ENCODE measurements at places on chromosomes 11 and 22. TPM values are rescaled to one million over a fixed set of nuclear protein-coding genes. Genes with fewer than 3 reads are reported as not detected.

GRCh38 chr22:34687116-34687515, 378.8 kb upstream of the ISX start:
- H3K27ac ChIP-seq: no peak overlapping the region
- no peak for DNase-seq
- no peaks in the 10 kb centered on the region for H3K4me1 ChIP-seq
- H3K4me3 ChIP-seq: no peak overlapping the region
- no peaks in the 10 kb centered on the region for H3K27me3 ChIP-seq

DNA sequence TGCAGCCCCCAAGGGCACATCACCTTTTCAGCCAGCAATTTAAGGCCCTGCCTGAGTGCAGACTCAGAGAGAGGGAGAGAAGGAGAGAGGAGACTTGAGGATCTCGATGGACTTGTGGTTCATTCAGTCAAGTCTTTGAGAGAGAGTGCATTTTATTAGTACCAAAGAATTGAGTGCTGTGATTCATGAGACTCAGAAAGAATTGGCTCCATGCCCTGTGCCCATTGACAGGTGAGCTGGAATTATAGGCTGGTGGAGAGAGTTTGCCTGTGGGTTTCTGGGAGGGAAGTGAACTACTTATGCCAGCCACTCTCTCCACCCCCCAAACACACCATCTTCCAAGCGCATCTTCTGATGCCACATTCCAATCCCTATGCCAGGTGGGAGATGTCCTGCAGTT, 236.8 kb downstream of the MN1 start:
- no peak for DNase-seq
- no peaks in the 10 kb centered on the region for H3K36me3 ChIP-seq

The HSPB2 gene
- not detected for total RNA-seq

DNA sequence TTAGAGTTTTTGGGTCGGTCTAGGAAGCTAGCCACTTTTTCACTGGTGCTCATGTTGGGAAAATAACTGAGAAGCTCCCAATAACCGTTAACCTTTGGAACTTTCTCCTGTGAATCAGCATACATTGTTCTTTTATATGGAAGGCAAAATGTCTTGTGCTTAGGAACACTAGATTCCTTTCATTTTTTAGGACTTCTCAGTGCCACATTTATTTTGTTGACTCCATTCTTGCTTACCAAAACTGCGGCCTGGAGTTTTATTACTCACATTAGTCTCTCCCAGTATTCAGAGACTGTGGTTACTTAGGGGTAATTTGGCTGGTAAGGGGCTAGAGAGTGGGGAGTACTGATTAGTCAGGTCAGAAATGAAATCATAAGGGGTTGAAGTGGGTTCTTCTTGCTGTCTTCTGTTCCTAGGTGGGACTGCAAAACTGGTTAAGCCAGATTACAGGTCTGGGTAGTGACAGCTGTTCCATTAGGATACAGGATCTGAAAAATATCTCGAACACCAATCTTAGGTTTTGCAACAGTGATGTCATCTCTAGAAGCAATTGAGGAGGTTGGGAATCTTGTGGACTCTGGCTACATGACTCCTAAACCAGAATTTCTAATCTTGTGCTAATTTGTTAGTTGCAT, 631.4 kb upstream of the LUZP2 start:
- no peaks in the 10 kb centered on the region for H3K36me3 ChIP-seq
- no peak for DNase-seq
- no peaks in the 10 kb centered on the region for H3K27me3 ChIP-seq

The ROBO3 gene
- total RNA-seq: 23.8 TPM

The RASD2 gene
- 0.64 TPM for total RNA-seq

The CCDC116 gene
- 0.43 TPM for total RNA-seq

DNA sequence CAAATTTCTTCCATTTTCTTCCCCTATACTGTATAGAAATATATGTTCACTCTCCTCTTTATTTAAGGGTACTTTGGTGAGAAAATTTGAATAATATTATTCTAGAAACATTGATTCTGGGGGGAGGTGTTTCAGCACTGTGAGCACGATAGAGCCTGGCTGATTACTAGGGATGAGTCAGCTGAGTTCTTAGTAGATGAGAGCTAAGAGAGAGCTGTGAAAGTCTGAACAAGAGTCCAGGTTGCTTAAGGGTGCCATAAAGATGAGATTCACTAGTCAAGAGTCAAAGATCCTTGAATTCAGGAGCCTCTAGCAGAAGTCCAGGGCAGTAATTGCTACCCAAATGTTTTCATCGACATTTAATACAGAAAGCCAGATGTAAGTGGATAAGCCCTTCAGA, 756.6 kb upstream of the API5 start:
- DNase-seq: no peak
- no peaks in the 10 kb centered on the region for H3K27me3 ChIP-seq
- no peak overlapping the region for H3K4me3 ChIP-seq
- H3K4me1 ChIP-seq: no peaks in the 10 kb centered on the region
- no peaks in the 10 kb centered on the region for H3K36me3 ChIP-seq
- no peak overlapping the region for H3K27ac ChIP-seq

DNA sequence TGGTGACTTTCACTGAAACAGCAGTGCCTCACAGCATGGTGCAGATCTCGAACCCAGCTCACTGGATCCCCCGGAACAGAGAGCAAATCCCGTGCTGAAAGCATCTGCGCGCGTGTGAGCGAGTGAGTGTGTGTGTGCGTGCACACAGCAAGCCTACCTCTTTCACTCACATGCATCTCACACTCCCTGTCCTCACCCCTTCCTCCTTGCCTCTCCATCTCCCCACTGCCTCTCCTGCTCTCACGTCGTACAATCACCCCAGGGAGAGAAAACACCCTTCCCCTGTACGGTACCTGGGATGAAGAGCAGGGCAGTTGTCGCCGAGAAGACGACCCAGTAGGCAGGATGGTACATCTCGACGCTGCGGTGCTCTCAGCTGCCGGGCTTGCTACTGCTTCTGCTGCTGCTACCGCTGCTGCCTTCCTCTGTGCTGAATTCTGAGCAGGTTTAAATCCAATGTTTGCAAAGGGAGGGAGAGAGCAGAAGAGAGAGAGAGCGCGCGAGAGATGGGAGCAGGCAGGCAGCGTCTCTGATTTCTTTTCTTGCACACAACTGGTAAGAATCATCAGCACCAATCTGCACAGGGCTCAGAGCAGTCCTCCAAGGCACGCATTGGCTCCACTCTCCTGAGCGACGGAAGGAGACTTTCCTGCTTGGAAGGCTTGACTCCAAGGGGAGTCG, at the start of gene OPCML:
Gene OPCML, minus strand, starts transcription at position 531 of the 681 bp plus-strand sequence.
- no peaks in the 10 kb centered on the region for H3K27me3 ChIP-seq
- H3K4me3 ChIP-seq: no peak within 1 kb of the TSS
- H3K36me3 ChIP-seq: no peaks in the 10 kb centered on the region
- H3K27ac ChIP-seq: no peak within 1 kb of the TSS

The APOBEC3C gene
- total RNA-seq: 144 TPM

DNA sequence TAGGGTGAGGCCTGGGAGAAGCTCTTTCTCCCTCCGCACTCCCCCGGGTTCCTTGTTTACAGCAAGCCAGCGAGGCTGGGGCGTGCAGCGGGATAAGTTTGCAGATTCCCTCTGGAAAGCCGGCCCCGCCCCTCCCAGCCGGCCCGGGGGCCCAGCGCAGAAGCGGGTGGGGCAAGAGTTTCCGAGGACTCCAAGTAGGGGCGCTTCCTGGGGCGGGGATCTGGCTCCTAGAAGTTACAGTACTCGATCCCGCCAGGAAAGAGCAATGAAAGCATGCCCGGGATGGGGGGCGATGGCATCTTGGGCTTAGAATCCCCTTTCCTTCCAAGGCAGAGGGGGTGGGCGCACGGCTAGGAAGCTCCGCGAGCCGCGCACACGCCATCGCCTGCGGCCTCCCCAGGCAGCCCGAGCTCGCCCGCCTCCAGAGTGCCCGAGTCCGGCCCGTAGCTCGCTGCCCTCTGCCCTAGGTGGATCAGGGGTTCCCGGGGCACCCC, 385 bp downstream of the TST start:
- peak overlapping the region; percentile 50 for H3K4me3 ChIP-seq
- H3K27ac ChIP-seq: no peak overlapping the region
- H3K4me1 ChIP-seq: peaks cover 33% of the 10 kb centered on the region
- H3K27me3 ChIP-seq: no peaks in the 10 kb centered on the region

The SOX6 gene
- total RNA-seq: 0.27 TPM

The CASP4 gene
- total RNA-seq: 149 TPM

The ADM2 gene
- 1.5 TPM for total RNA-seq

The GSTT2B gene
- not detected for total RNA-seq

The SHANK3 gene
- 0.07 TPM for total RNA-seq

DNA sequence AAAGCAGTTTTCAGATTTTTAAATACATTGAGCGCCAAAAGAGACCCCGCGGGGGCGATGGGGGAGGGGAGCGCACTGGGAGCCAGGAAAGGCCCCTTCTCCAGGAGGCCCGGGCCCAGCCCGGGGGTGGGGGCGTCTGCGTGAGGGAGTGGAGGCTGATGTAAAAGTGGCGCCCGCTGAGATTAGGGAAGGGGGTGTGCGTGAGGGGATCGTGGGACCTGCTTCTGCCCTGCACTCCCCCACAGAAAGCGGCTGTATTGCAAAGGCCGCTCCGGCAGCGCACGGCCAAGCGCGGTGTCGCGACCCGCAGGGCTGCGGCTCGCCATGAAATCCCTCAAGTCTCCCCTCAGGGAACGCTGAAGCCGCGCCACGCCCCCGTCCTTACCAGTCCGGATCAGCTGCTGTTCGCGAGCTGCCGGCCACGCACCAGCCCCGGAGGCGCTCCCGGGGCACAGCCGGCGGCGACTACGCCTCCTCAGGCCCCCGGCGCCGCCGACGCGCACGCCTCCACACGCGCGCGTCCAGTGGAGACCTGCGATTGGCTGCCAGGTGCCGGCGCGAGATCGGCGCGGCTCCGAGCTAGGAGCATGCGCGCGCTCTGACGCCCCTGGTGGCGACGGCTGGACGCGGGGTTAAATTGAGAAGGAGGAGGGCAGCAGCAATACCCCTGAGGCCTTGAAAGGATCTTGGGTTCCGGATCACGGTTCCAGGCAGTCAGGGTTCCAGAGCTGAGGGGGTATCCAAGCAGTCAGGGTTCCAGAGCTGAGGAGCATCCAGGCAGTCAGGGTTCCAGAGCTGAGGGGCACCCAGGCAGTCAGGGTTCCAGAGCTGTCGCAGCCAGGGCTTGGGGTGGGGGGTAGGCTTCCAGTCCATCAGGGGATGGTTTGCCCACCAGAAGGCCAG, at the start of gene ZNF280B:
Gene ZNF280B, minus strand, starts transcription at position 469 of the 903 bp plus-strand sequence. CDS start 19,344 bp downstream, outside the sequence.
- H3K4me3 ChIP-seq: peak within 1 kb of the TSS; percentile 84
- no peak within 1 kb of the TSS for H3K27ac ChIP-seq
- peaks cover 12% of the 10 kb centered on the region for H3K4me1 ChIP-seq

Data from natural killer cell (primary cell).